Pancreas (tissue), 10 donors: ENCODE measurements at places on chromosomes 16 and 17. TPM values are rescaled to one million over a fixed set of nuclear protein-coding genes. Genes with fewer than 3 reads are reported as not detected.

Gene TNP2
- total RNA-seq = not detected

- H3K4me3 ChIP-seq = no peak overlapping the region
- no peak overlapping the region for H3K27ac ChIP-seq
- DNase-seq = no peak
- peaks cover 8% of the 10 kb centered on the region for H3K4me1 ChIP-seq
Observed at GRCh38 chr17:2346475-2346874, 9.2 kb downstream of the SGSM2 start.

DNA sequence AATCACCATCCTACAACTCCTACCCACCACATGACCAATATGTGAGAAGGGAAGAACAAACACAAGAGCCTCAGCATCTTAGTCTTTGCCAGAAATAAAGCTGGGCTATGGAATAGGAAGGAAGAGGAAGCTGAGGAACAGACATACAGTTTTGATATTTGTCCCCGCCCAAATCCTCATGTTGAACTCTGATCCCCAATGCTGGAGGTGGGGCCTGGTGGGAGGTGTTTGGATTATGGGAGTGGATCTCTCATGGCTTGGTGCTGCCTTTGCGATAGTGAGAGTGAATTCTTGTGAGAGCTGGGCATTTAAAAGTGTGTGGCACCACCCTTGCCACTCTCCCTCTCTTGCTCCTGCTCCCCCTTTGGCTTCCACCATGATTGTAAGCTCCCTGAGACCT is 52.4 kb upstream of the NLK start:
- no peak overlapping the region for H3K27ac ChIP-seq
- H3K36me3 ChIP-seq = no peaks in the 10 kb centered on the region
- H3K4me1 ChIP-seq = no peaks in the 10 kb centered on the region
- no peak overlapping the region for H3K4me3 ChIP-seq

DNA sequence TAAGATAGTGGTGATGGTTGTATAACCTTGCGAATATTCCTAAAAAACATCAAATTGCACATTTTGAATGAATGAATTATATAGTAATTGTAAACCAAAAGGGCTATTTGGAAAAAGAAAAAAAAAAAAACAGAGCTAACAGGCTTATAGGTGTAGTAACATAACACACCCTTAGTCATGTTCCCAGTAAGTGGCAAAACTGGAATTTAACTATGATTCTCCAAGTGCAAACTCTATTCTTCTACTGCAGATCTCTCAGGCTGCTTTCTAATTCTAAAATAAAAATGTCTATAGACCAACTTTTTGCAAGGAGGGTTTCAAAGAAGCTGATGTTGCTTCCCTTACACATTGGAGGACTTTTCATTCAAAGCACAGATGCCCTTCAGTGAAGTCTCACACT is 293.2 kb upstream of the MON1B start:
- no peaks in the 10 kb centered on the region for H3K27me3 ChIP-seq
- peaks cover 10% of the 10 kb centered on the region for H3K4me1 ChIP-seq
- no peaks in the 10 kb centered on the region for H3K36me3 ChIP-seq
- H3K27ac ChIP-seq = no peak overlapping the region

Gene PIRT
- 0.04 TPM for total RNA-seq

GRCh38 chr17:82442643-82443464 is 7.7 kb downstream of the CYBC1 start:
- H3K27me3 ChIP-seq = no peaks in the 10 kb centered on the region
- H3K27ac ChIP-seq = no peak overlapping the region
- no peak overlapping the region for H3K4me3 ChIP-seq
- no peaks in the 10 kb centered on the region for H3K36me3 ChIP-seq
- H3K4me1 ChIP-seq = peaks cover 13% of the 10 kb centered on the region

Gene GNG13
- total RNA-seq = not detected

- H3K4me3 ChIP-seq = no peak overlapping the region
- no peak for DNase-seq
- no peaks in the 10 kb centered on the region for H3K4me1 ChIP-seq
Observed at GRCh38 chr16:51697454-51697853, 546.4 kb upstream of the SALL1 start.

Gene ZNF19
- 3.6 TPM for total RNA-seq
